ENCODE measurements at places on chromosomes 2 and 18.

DNA sequence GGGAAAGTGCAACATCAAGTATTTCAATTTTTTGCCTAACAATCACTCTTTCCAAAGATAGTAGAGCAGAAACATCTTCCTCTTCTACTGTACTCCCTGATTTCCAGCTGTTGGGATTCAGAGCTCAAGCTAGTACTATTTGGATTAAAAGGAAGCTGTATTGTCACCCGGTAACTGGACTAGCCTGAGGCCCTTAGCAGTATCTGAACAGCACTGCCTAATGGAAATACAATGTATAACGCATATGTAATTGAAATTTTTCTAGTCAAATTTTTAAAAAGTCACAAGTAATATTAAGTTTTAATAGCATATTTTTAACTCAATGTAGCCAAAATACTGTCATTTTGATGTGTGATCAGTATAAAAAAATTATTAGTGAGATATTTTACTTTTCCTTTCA is 86.2 kb downstream of the COX7A2L start:
- no peak for DNase-seq

DNA sequence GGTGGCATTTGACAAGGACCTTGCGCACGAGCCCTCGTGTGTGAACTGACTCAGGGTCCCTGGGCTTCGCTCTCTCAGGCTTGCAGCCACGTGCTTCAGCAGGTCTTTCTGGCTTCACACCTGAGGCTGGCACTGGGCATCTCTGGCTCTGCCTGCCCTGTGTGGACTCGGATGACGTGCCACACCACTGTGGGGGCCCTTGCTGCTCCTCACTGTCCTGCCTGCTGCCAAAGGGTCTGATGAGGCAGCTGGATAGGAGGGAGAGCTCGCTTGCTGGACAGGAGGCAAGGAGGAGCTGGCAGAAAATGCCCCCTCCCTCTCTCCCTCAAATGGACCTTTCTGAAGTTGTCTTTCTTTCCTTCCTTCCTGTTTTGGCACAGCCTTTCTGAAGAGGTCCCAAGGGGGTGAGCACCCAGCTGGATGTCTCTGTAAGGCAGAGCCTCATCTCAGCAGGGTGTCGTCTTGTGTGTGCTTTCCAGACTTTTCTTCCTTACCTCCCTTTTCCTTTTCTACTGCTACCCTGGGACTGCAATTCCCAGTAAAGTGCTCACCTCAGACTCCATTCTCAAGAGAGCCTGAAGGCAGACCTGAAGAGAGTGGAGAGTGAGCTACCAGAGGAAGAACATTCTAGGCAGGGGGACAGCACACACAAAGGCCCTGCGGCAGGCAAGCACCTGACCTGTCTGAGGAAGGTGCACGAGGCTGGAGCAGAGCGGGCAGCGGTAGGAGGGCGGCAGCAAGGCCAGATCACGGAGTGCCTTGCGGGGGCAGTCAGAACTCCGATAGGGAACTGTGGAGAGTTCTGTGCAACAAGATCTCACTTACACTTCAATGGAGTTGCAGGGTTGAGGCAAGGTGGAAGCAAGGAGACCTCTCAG is 5.3 kb downstream of the PER2 start:
- DNase-seq, result no peak

DNA sequence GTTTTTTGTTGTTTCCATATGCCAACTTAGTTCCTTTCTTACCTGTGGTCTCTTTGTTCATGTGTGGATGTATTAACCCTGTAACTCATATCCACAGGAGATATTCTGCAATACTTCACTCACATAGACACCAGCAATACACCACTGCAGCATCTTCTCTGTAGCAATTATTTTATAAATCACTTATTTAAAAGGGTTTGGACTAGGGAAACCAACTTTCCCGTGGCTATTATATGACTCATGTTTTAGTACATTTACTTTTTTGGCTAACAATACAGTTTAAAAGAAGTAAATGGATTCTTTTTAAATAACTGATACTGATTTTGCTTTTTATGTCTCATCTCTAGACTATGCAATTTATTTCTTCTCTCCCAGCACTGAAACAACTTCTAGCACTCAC is 488.9 kb downstream of the MBD2 start:
- no peak for DNase-seq

DNA sequence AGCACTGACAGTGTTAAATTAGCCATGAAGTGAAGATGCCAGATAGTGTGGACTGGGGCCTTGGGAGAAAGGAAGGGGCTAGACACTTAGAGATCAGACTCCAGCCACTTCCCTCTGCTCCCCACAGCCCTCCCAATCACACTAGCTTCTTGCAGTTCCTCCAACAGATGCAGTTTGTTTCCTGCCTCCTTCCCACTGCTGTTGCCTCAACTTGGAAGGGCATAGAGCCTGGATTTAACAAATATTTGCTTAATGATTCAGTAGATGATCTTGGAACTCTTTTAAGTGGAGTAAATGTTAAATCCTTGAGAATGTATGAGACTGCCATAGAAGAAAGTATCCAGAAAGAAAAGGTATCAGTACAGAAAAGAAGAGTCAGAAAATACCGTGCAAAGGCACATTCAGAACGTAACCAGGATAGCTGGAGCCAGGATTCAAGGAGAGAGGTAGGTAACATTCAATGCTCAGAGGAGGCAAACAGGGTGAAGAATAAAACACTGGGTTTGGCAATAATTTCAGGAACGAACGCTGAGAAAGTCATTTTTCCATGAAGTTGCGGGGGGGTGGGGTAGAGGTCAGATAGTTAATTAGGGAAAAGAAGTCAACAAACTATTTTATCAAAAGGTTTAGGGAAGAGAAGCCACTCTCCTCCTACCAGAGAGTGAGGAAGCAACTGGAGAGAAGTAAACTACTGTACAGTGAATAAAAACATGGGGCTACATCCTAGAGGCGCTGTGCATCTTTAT is 1.3 kb upstream of the BZW1 start:
- DNase-seq, result no peak
